ENCODE measurements at places on chromosomes 3 and 15.

GRCh38 chr3:16378920-16379319 is 113.9 kb downstream of the OXNAD1 start:
- peak; percentile 53 for DNase-seq

DNA sequence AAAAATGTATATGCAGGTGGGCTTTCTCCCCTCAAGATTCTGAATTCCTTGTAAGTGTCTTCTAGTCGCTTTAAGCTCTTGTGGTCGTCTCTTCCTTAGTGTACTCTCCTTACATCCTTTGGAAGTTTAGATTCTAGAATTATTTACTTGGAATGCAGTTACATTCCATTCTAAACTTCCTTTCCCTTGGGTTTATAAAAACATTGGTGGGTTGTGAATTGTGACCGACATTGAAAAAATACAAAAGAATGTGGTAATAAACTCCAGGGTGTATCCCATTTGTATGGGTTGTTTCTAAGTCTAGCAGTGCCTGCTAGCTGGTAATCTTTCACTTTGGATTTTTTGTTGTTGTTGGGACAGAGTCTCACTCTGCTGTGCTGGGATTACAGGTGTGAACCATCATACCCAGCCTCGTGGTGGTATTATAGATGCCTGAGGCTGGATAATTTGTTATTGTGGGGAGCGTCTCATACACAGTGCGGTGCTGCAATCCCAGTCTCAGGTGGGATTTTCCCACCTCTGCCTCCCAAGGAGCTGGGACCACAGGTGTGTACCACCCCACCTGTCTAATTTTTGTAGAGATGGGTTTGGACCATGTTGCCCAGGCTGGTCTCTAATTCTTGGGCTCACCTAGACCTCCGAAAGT is 9.1 kb downstream of the CHD2 start:
- no peak for DNase-seq

DNA sequence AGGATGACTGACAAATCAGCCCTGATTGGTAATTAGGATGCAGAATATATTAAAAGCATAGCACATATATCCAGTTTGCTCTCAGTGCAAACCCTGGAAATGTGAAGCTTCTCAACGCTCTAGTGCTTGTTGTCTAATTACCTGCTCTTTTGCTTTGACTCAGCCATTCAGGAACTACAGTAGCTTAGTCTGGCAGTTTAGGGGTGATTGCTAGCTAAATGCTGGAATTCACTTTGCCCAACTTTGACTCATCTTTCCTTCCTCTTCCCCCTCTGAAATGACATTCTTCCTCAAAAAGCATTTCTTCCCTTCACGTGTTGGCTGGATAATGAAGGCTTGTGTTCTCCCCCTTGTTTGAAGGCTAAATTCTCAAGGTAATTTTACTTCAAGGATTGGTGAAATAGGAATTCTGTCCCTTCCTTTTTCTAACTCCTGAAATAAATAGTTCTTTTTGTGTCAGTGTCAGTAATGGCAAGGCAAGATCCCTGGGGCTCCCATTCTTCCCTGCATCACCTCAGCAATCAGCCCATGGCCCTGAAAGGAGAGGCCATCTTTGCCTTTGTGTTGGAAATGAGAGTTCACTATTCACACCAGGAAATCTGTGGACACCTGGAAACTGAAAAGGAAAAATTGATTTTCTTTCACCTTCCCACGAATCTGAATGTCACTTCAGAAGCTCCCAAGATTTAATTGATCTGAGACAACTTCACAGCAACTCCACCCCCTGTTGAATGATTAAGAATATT is 103.6 kb downstream of the ECT2 start:
- DNase-seq = no peak

GRCh38 chr3:2656806-2657777 is 453.1 kb downstream of the IL5RA start:
- DNase-seq = no peak

DNA sequence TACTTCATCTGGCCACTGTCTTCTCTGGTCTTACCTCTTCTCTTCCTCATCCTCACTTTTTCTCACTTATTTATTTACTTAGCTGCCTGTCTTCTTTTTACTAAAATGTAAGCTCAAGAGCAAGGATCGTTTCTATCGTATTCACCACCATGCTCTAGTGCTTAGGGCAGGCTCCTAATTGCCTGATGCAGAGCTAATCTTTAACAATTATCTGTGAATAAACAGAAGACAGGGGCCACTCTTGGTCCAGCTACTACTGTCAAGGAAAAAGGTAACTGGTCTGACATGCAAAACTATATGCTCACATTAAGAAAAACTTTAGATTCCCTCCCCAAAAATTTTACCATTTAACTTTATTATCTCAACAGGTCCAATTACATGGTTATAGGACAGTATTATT is 17.5 kb downstream of the PIK3R4 start:
- no peak for DNase-seq
